ENCODE measurements at places on chromosomes 2 and 18.
A peak's percentile ranks its signal among the peaks of the same experiment; 100 is the strongest.

DNA sequence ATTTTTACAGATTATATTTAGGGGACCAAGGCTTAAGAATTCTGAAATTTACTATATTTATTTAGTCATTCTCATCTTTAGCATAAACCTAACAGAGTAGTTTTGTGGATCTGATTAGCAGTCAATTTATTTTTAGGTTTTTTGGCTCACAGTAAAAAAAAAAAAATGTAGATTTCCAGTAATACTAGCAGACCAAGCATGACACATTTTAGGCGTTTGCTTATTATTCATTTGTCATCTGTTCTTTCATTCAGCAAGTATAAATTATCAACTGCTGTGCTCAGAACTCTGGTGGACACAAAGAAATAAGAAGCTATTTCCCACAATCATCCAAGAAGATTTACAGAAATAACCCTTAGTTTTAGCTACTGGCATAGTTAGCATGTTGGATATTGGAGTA lies 20.6 kb downstream of the PDE1A start:
- no peak for DNase-seq
- no peak overlapping the region for H3K4me3 ChIP-seq
- H3K27me3 ChIP-seq = no peaks in the 10 kb centered on the region
- H3K36me3 ChIP-seq = no peaks in the 10 kb centered on the region

DNA sequence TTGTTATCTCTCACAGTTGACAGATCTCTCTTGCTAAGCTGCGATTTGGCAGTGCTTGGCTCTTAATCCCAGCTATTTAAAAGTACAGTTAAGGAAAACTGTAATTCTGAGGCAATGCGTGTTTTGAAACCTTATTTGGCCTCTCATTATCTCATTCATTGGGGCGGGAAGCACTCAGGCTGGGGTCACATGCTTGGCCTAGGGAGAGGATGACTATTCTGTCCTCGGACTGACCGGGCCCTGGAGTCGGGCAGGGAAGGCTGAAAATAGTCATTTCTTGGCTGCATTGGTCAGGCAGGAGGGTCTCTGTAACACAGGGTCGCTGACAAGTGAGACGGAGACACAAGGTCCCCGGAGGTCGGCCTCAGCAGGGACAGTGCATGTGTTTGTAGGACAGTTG lies 20.2 kb upstream of the EMILIN2 start:
- H3K27ac ChIP-seq = no peak overlapping the region
- H3K4me1 ChIP-seq = peaks cover 6% of the 10 kb centered on the region
- H3K4me3 ChIP-seq = no peak overlapping the region

- DNase-seq = no peak
- H3K27ac ChIP-seq = no peak overlapping the region
- no peaks in the 10 kb centered on the region for H3K4me1 ChIP-seq
- H3K36me3 ChIP-seq = no peaks in the 10 kb centered on the region
- H3K4me3 ChIP-seq = no peak overlapping the region
Observed at GRCh38 chr2:63522950-63523349, 65.3 kb downstream of the WDPCP start.

GRCh38 chr18:10841203-10841602 lies 308.2 kb downstream of the PIEZO2 start:
- H3K27me3 ChIP-seq = no peaks in the 10 kb centered on the region
- H3K36me3 ChIP-seq = no peaks in the 10 kb centered on the region
- no peak for DNase-seq

DNA sequence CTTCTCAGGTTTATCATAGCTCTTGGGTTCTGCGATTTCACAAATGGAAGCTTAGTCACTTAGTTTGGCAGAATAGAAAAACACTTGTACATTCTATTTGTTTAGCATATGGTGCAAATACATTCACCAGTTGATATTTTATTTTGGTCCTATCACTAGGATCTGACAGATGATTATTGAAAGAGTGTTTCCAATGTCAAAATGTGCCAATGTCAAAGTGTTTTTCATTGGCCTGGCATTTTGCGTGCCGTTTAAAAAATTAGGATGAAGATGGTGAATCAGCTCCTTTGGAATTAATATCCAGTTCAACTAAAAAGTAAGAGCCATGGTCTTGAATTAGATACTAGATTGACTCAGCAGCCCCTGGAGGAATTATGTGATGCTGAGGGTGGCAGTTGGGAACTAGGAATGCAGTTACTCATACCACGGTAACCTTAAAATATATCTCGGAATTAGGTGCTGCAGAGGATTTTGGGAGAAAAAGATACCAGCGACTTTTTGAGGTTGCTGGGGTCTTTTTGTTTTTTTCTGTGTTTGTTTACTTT lies 87.0 kb downstream of the SPHKAP start:
- no peak for DNase-seq
- H3K27ac ChIP-seq = no peak overlapping the region
- no peaks in the 10 kb centered on the region for H3K27me3 ChIP-seq
- no peaks in the 10 kb centered on the region for H3K36me3 ChIP-seq
- no peaks in the 10 kb centered on the region for H3K4me1 ChIP-seq
- H3K4me3 ChIP-seq = no peak overlapping the region

- DNase-seq = peak; percentile 45
- H3K27me3 ChIP-seq = no peaks in the 10 kb centered on the region
- H3K4me3 ChIP-seq = peak overlapping the region; percentile 82
- peaks cover 18% of the 10 kb centered on the region for H3K4me1 ChIP-seq
Observed at GRCh38 chr18:80033181-80034067, 810 bp upstream of the RBFA start.

- H3K27ac ChIP-seq = peak overlapping the region; percentile 93
- peaks cover 41% of the 10 kb centered on the region for H3K4me1 ChIP-seq
- no peaks in the 10 kb centered on the region for H3K27me3 ChIP-seq
- peak overlapping the region; percentile 51 for H3K4me3 ChIP-seq
- no peaks in the 10 kb centered on the region for H3K36me3 ChIP-seq
- peak; percentile 95 for DNase-seq
Observed at GRCh38 chr2:120867290-120868241, 131.9 kb downstream of the GLI2 start.

DNA sequence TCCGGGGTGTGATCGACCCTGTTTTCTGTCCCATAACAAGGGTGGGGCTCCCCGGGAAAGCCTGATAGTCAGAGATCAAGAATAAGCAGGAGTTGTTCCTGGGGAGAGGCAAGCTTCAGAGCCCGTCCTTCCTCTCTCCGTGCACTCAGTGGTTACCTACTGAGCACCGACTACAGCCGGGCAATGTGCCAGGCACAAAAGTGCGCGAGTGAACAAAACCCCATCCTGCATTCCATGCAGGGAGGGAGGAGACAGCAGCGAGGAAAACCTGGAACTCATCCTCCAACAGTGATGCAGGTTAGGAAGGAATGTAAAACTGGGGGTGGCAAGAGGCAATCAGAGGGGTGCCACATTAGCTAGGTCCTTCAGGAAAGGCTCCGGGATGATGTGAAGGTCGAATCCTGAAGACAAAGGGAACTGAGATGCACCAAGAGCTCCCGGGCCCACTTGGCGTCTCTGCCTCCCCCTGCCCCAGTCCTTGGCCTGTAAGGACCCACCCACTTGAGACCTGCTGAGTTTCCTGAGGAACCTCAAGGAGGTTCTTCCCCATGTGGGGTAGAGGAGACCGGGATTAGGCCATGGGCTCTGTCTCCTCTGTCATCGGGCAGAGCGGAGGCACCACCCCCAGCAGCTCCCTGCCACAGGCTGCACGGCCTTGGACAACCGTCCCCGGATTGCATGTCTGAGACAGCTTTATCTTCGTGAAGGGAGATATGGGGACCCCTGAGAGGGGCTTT lies 198.2 kb downstream of the NDUFA10 start:
- H3K27me3 ChIP-seq = peaks cover 3% of the 10 kb centered on the region
- DNase-seq = no peak

DNA sequence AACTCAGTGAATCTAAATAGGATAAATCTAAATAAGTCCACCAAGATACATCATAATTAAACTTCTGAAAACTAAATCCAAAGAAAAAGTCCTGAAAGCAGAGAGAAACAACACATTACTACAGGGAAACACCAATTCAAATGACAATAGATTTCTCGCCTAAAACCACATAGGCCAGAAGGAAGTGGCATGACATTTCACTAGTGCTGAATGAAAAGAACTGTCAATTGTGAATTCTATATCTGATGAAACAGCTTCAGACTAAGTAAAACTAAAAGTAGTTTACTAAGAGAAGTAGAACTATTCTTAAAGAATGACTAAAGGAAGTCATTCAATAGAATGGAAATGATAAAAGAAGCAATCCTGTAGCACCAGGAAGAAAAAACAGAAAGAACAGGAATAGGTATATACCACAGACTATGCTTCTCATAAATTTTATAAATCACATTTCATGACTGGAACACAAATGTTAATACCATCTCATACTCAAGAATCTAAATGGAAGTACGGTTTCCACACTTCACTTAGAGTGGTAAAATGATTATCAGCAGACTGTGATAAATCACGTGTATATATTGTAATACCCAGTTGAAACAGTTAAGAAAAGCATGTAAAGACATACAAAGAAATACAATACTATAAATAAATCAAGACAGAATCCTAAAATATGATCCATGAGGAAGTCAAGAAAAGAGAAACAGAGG lies 46.4 kb downstream of the ASXL2 start:
- H3K27ac ChIP-seq = no peak overlapping the region
- H3K27me3 ChIP-seq = no peaks in the 10 kb centered on the region
- DNase-seq = no peak
- H3K36me3 ChIP-seq = no peaks in the 10 kb centered on the region
